Progenitor cell of endocrine pancreas (in vitro differentiated cells): ENCODE measurements at places on chromosomes 1 and 21.

- no peak for DNase-seq
- no peaks in the 10 kb centered on the region for H3K27me3 ChIP-seq
- H3K27ac ChIP-seq, result no peak overlapping the region
- H3K36me3 ChIP-seq, result peaks cover 1% of the 10 kb centered on the region
- no peaks in the 10 kb centered on the region for H3K4me1 ChIP-seq
- no peak overlapping the region for H3K4me3 ChIP-seq
Observed at GRCh38 chr1:227749225-227749624, 14.0 kb downstream of the SNAP47 start.

GRCh38 chr1:162944974-162945674 lies 84.1 kb upstream of the CCDC190 start:
- H3K36me3 ChIP-seq, result no peaks in the 10 kb centered on the region
- peaks cover 2% of the 10 kb centered on the region for H3K4me1 ChIP-seq
- no peak for DNase-seq
- peaks cover 4% of the 10 kb centered on the region for H3K27me3 ChIP-seq

GRCh38 chr1:36882536-36883285 lies 151.6 kb downstream of the GRIK3 start:
- no peak for DNase-seq
- no peaks in the 10 kb centered on the region for H3K4me1 ChIP-seq
- H3K27me3 ChIP-seq, result peaks cover 7% of the 10 kb centered on the region
- no peak overlapping the region for H3K4me3 ChIP-seq
- no peak overlapping the region for H3K27ac ChIP-seq
- no peaks in the 10 kb centered on the region for H3K36me3 ChIP-seq

DNA sequence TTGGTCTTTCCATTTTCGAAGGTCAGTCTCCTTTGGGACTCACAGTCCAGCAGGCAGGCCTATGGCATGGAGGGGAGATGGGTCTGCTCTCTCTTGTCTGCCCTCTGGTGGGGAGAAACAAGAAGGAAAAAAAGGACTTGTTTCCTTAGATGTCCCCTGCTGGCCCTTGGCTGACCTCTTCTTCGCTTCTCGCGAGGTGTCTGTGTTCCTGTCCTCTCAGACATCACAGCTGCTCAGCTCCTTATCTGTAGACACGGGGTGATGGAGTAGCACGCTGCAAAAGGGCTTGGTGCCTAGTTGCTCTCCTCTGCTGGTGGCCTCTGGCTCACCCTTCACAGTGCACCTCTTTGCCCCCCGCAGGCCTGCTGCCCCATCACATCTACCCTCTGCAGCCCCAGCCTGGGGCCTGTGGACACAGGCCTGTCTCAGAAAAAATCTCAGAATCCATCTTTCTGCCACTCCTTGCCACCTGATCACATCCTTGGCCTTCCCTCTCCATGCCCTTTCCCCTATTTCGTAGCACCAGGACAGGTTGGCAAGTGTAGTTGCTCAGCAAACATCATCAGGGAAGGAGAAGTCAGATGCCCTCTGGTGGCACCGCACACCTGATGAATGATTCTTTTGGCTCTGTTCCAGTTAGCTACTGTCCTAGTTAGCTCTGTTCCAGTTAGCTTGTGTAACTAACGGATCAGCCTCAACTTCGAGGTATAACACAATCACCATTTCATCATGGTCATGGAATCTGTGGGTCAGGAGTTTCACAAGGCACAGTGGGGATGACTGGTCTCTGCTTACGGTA lies 18.7 kb upstream of the AK2 start:
- H3K27ac ChIP-seq, result no peak overlapping the region
- peak; percentile 27 for DNase-seq
- peaks cover 1% of the 10 kb centered on the region for H3K36me3 ChIP-seq
- no peaks in the 10 kb centered on the region for H3K4me1 ChIP-seq
- no peaks in the 10 kb centered on the region for H3K27me3 ChIP-seq
